ENCODE measurements at places on chromosomes 2 and 18. TPM values are rescaled to one million over a fixed set of nuclear protein-coding genes. Genes with fewer than 3 reads are reported as not detected.
A peak's percentile ranks its signal among the peaks of the same experiment; 100 is the strongest.

Gene SAG
- total RNA-seq = not detected

- no peak for DNase-seq
These were observed 61.5 kb downstream of the EFR3B start for GRCh38 chr2:25103287-25103871.

GRCh38 chr18:58716060-58716756 lies 44.9 kb downstream of the MALT1 start:
- DNase-seq = peak; percentile 11

GRCh38 chr2:58032764-58033080 lies 13.9 kb upstream of the VRK2 start:
- DNase-seq = no peak

Gene WNT6
- total RNA-seq = 0.74 TPM
